Cortex of kidney (tissue), 1 donor: ENCODE measurements at places on chromosomes 5 and 9.

DNA sequence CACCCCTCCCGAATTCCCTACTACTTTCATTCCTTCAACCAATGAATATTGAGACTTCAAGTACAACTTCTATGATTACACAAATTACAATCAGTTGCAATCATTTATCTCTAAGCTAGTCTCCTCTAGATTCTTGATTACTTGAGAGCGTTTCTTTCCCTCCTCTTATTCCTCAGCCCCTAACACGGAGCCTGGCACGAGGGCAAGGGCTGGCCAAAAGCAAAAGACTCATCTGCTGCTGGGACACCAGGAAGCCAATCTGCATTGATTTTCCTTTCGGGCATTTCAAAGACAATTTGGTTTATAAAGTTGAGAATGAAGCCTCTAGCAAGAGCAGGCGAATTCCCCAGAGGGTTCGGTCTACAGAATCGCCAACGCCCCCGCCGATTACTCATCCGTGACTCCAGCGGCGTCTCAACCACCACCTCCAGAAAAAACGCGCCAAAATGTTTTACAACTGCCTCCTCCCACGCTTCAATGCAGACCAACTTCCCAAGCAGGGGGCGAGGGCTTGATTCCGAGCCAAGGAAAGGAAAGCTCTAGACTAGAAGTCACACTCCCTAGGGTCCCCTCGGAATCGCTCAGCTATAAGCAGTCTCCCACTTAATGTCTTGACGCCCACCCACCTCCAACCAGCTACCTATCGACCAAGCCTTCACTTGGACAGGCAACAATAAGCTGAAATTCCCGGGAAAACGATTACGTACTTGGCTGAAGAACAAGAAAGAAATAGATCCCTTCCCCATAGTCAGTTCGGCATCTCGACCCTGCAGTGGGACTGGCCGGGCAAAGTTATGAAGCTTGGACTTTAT lies 1.5 kb downstream of the PCSK1 start:
- no peak for DNase-seq

GRCh38 chr9:69937833-69938535 lies 105.7 kb upstream of the MAMDC2 start:
- no peak for DNase-seq

DNA sequence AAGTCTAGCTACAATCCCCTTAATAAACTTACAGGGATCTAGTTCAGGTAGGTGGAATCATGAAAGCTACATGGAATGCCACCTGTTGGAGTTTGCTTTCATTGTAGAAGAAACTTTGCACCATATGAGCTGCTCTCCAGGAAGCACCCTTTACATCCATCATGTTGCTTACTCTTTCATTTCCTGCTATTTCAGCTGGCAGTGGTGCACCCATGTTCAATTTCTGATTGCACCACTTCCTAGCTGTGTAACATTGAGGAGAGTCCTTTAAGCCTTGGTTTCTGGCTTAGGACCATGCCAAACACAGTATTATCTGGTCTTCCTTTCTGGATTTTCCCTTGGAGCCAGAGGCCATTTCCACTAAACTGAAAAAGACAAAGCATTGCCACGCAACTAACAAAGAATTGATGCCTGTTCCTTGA lies 123.3 kb upstream of the SLC12A2 start:
- DNase-seq: no peak

DNA sequence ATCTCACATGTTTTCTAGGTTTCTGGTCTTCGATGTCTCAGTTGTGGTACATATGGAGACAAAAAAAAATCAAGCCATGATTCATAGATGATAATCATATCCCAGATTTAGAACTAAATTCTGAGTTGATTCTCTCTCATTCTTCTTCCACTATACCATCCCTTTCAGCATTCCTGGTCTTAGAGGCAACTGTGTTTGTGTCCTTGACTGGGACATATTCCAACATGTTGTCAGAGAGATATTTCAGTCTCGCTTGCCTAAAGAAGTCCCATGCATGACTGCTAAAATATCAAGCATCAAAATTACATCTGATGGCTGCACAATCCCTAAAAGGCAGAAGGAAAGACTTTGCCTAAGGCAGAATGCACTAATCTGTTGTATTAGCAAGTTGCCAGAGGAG lies 236.6 kb downstream of the PSAT1 start:
- no peak for DNase-seq

DNA sequence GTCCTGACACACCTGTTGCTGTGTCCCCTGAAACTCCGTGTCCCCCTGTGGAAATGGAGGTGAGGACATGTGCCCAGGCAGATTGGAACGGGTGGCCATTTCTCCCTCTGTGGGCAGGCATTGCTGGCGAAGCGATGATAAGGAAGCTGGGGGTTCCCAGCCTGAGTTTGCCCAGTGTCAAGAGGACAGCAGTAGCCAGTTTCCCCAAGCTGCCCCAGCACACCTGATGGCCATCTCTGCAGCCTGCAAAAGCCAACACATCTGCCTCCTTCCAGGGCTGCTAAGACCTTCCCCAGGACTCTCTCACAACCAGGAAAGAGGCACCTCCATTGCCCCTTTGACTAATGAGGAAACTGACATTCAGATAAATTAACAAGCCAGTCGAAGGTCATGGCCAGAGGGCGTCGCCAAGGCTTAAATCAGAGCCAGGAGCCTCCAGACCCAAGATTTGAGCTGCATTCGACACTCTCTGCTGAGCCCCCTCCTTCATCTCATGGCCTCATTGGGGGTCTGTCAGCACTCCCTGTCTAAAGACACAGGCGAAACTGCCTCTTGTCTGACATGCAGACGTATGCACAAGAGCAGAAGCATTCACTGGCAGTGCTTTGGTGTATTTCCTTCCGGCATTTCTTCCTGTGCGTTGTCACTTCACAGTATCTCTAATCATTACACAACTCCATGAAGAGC lies 10.4 kb upstream of the WNK2 start:
- no peak for DNase-seq
